ENCODE measurements at places on chromosomes 12 and 14.

DNA sequence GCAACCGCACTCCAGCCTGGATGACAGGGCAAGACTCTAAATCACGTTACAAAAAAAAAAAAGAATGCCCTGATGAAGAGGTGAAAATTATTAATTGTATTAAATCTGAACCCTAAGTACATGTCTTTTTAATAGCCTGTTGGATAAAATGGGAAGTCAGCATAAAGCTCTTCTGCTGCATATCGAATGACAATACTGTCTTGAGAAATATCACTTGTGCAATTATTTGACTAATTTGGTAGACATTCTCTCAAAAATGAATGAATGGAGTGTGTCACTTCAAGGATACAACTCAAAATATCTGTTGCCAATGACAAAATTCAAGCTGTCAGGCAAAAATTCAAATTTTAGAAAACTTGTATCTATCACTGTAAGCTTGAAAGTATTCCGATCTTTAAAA lies 38.9 kb downstream of the DNAI7 start:
- no peak for DNase-seq

DNA sequence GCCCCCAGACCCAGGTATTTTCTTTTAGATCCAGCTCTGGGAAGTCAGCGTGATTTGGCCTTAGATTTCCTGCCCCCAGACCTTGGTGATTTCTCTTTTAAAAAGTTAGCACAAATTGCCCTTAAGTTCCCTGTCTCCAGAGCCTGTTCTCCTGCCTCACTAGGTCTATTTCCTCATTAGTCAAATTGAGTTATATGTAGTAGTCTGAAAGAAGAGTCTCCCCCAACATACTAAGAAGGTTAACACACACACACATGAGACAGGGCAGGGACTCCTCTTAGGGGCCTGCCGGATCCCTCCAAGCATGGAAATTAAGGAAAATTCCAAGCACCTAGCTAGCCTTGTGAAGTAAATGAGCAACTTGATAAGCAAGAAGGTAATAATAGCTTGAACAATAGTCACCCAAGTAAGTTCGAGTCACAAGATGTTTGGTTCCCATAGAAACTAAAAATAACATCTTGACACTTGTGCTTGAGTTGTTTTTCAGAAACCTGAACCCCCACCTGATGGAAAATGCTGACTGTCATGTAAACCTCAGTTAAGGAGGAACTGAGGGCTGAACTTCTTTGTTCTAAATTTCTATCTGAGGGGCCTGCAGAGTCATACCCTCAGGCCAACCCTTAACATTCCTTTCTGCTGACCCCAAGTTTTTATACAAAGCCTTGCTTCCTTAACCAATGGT lies 51.6 kb downstream of the CAND1 start:
- DNase-seq: no peak

DNA sequence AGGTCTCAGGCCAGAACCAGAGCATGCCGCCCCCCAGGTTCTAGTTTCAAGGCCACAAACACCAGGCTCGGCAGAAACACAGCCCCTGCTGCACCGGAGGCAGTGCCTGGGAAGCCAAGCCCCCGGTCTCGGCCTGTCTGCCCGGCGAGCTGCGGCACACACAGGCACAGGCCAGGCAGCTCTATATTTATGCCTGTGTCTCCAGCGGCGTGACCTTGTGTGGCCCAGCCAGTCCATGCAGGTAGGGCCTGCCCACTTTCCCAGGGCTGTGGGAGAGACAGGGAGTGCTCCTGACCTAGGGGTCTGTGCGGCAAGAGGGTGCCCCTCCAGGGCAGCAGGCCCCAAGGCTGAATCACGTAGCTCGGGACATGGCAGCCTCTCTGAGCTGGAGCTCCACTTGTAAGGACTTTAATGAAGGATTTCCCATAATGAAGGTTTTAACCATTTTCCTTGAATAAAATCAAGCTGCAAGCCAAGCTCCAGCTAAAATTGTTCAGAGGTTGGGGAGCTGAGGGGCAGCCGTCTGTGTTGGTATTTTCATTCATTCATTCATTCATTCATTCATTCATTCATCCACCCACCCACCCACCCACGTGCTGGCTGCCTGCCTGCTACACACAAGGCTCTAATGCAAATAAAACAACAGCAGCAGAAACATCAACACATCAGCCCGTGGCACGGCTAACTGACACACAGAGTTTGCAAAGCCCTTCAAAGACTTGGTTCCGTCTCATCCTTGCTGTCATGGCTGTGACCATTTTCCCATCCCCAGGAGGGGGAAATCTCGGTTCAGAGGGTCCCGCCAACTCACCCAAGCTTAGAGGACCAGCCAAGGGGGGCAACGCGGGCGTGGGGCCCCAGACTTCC lies 92.0 kb downstream of the RFLNA start:
- no peak for DNase-seq

DNA sequence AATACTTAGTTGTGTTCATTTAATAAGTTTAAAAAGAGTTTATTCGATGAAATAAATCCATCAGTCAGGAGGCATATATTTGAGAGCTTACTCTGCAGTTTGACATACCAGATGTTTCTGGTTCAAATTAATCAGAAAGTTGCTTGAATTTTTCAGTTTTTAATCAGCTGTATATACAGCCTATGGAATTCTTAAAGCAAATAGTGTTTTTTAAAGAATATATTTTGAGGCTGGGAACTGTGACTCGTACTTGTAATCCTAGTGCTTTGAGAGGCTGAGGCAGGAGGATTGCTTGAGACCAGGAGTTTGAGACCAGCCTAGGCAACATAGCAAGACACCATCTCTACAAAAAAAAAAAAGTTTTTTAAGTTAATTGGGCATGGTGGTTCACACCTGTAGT lies 112.1 kb downstream of the MON2 start:
- DNase-seq: no peak

GRCh38 chr12:110948041-110948440 lies 27.7 kb upstream of the MYL2 start:
- no peak for DNase-seq

- no peak for DNase-seq
Measured at GRCh38 chr12:98645572-98646067, 530 bp downstream of the APAF1 start.

- DNase-seq: no peak
Measured at GRCh38 chr12:13082861-13083260, 20.6 kb downstream of the GSG1 start.

GRCh38 chr14:68551045-68551683 lies 241.7 kb downstream of the ZFP36L1 start:
- DNase-seq: no peak

- no peak for DNase-seq
Measured at GRCh38 chr14:103688906-103689902, 26.0 kb downstream of the XRCC3 start.

DNA sequence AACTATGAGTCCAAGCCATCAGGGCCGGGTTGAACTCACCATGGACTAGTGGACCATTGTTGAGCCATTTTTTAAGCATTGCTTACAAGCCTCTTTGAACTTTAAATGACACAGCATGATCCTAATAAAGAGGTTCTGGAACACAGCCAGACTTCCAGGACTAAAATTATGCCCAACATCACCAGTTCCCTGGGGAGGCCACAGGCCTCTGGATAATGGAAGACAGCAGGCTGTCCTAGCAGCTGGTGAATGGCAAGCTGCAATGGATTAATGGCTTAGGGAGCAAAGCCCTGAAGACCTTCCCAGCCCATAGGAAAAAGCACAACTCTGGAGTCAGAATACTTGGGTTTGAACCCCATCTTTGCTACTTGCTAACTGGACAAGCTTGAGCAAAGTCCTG lies 71.3 kb downstream of the FLRT2 start:
- DNase-seq: no peak

- no peak for DNase-seq
Measured at GRCh38 chr12:1162081-1162760, 171.2 kb downstream of the ERC1 start.

- no peak for DNase-seq
Measured at GRCh38 chr14:72605096-72605920, 288.6 kb downstream of the DPF3 start.

DNA sequence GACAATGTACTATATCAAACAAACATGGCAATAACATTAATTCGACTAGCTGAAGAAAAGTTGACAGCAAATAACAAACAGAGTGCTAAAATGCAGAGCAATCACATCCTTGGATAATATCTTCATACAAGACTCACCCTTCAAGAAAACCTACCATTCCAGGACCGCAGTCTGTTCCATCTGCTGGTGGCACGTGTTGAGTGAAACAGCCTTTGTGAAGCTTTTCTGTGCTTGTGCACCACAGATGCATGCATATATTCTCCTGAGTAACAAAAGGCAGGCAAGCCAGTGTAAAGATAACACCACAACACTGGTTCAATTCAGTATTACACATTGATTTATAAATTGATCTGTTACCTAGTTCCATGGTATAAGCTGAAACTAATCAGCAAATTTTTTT lies 89.3 kb downstream of the ADAMTS20 start:
- no peak for DNase-seq
